ENCODE measurements at places on chromosomes 3 and 15.

GRCh38 chr3:184338511-184338945 lies 1.1 kb downstream of the FAM131A start:
- DNase-seq = no peak

DNA sequence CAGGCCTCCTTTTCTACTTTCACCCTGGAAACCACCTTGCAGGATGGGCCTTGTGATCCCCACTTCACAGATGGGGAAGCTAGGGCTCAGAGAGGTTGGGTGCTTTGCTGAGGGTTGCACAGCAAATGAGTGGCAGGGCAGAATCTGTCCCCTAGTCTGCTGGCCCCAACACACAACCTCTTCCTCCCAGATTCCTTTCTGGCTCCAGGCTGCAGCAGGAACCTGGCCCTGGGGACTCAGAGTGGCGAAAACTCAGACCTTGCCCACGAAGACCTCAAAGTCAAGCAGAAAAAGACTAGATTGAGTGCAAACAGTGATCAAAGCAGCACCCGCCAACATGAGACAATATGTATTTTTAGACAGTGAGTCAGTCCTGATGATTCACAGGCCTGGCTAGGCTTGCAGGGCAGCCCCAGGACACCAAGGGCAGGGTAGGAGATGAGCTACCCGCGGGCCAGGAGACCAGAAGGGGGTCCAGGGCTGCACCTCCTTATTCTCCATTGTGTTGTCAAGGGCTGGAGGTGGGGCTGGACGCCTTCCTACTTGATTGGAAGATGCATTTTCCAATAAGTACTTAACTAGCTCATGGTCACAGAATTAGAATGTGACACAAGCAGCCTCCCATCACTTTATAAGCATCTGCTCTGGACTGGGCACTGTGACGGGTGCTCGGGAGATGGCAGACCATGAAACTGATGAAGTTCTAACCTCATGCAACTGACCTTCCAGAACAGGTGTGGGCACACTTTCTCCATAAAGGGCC lies 23.9 kb downstream of the GOLGA6L2 start:
- DNase-seq = no peak

DNA sequence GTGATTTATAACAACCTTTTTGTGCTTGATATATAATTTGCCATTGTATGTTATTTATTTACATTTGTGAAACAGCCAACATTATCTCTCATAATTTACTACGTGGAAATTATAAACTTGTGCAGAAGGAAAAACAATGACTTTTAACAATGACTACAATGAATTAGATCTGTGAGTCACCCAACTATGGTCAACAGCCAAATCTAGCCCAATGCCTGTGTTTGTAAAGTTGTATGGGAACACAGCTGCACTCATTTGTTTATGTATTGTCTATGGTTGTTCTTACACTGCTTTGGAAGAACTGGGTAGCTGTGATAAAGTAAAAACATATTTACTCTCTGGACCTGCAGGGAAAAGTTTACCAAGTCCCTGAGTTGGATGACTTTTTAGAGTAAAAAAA lies 110.4 kb downstream of the OTOL1 start:
- no peak for DNase-seq

DNA sequence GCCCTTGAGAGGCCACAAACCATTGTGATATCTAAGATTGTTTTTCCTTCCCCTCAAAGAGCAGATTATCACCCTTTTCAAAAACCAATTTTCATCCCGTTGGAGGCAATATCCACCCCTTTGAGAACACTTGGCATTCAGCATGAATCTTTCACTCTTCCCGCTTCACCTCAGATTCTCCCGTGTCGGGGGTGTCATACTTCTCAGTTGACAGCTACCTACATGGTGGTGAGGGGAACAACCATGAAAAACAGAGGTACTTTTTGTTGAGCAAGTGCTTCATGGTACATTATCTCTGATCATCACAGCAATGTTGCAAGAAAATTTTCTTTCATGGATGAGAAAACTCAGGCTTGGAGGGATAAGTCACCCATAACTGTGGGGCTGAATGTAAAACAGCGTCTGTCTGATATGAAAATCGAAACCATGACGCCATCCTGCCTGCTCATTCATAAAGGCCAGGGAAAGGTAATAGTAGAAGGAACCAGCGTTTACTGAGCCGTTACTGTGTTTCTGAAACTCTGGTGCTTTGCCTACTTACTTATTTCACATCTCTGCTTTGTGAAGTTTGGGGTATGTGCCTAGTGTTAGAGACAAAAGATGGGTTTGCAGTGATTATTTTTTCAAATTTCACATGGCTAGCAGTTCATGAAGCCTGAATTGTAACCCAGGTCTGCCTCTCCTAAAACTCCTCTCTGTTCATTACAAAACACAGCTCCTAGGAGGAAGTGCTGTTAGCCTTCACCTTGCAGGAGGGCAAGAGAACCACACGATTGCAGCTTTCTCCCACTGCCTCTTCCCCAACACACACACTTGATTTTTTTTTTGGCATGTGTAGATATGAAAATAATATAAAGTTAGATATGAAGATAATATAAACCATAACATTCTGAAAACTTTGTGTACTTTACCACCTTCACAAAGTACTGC lies 35.4 kb downstream of the SV2B start:
- no peak for DNase-seq

GRCh38 chr15:59736181-59736580 lies 47.1 kb upstream of the BNIP2 start:
- DNase-seq = peak; percentile 38

- DNase-seq = no peak
Observed at GRCh38 chr3:151526757-151527156, 65.9 kb upstream of the IGSF10 start.

GRCh38 chr15:100279446-100279845 lies 62.3 kb downstream of the ADAMTS17 start:
- no peak for DNase-seq

GRCh38 chr3:105157067-105157765 lies 209.5 kb upstream of the ALCAM start:
- DNase-seq = no peak

DNA sequence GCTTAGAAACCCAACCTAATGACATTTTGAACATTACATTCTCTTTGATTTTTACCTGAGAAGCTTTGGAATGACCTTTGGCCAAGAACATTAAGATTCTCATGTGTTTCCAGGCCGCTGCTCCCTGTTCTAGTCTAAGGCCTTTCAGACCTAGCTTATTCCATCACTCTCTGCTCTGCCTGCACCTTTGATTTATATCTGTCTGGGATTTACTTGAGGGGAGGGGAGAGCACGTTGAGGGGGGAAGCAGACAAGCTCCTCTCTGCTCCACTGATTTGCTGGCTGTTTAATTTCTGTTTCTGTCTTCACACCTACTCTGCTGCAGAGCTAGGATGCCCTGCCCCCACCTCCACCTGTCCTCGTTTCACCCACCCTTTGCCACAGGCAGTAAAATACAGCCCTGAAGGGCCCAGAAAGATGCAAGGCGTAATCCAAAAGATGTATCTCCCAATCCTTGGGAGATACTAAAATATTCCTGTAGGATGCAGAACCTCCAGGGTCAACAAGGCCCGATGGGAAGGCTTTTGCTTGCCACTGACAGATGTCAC lies 429.8 kb downstream of the EPHB1 start:
- no peak for DNase-seq

DNA sequence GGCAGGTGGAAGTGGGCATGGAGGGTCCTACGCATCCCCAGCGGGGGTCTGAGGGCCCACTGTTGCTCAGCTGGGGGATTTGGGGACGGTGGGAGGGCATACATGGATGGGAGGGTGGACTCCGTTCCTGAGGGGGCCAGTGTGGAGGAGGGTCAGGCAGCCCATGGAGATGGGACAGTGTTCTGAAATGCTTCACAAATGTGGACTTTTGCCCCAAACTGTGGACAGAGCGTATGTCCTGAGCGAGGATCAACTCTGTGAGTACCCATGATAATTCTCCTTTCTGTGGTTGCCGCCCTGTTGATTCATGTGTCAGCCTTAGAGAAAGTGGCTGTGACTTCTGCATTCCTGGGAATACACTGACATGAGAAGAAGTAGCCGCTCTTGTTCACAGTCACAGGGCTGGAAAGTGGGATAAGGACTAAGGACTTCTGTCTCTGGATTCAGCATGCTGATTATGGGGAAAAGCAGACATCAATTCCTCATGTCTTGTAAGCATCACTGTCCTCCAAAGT lies 33.4 kb downstream of the SMAD3 start:
- no peak for DNase-seq

DNA sequence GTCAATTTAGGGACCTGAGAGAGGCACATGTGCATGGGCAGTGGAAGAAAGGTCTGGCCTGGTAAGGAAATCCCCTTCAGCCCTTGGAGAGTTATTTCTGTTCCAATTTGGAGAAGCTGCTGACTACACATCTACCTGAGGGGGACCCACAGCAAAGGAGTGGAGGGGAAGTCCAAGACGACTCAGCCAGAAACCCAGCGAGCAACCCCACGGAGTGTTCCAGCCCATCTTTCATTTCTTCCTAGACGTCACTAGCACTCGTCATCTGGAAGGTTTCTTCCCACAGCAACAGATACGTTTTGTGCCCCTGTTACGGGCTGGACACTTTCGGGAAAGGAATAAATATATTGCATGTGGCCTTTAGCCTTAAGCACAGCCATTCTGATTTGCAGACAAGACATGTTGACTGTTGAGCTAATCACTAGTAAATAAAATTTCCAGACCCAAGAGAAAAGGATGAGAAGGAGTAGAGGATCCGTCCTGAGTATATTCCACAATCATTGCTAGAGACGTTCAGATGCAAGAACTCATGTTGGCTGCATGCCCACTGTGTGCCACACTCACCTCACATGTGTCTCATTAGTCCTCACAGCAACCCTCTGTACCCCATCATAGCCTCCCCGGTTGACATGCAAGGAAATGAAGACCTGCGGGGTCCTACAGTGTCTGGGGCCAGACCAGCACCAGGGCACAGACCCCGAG lies 7.8 kb upstream of the FAM174B start:
- no peak for DNase-seq

DNA sequence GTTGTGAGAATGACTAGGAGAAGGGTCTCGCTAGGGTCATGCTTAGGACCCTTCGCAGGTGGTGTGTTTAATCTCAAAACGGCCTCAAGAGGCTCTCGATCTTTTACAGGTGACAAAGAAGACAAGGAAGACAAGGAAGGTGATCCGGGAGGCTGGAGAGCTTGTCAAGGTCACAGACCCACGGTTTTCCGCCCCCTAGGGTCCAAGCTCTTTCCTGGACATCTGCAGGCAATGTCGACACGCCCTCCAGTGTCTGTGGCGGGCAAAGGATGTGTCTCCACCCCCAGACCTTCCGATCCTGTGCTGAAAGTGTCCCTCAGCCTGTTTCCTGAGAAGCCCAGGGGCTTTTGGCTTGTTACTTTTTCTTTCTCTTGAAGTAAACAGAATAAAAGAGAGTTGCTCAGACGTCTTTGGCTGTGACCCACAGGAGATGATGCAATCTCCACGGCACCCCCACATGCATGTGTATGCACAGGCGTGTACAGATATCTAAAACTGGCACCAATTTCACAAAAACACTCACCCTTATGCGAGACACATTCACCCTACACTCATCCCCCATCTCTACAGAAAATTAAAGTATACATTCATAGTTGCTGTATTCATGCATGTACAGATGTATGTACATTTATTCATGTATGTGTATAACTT lies 108.8 kb downstream of the KLF13 start:
- DNase-seq = peak; percentile 73
